ENCODE measurements at places on chromosomes 7 and 10.

GRCh38 chr7:54596747-54597146, 54.6 kb downstream of the VSTM2A start:
- DNase-seq, result no peak

DNA sequence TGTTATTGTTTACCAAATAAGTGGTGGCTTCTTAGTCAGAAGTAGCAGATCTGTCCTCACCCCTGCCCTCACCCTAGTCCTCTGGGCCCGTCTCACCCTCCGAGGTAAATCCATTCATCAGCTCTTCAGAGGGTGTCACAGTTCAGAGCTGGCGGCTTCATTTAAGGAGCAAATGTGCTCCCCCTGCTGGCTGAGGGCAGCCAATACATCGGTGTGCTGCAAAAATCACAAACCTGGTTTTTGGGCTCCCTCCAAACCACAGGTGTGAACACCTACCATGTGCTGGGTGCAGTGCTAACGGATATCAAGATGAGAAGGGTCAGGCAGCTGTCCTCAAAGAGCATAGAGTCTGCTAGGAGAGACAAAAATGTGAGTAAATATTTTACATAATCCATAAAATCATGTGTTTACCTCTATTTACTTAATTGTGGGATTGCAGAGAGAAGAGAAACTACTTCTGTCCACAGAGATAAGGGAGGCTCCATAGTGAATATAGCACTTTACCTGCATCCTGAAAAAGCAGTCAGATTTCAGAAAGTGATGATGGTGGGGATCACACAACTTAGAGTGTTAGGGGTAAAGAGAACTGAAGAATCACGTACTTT, 15.5 kb upstream of the CRTAC1 start:
- peak; percentile 35 for DNase-seq

- DNase-seq, result no peak
Observed at GRCh38 chr10:56181607-56182006, 179.5 kb downstream of the ZWINT start.

- DNase-seq, result no peak
Observed at GRCh38 chr7:44338600-44338999, 13.2 kb upstream of the CAMK2B start.

- DNase-seq, result no peak
Observed at GRCh38 chr10:62818426-62819011, 2.4 kb upstream of the EGR2 start.

GRCh38 chr10:47092831-47093230, 181.6 kb downstream of the PTPN20 start:
- DNase-seq, result no peak

GRCh38 chr10:129683519-129683918, 216.5 kb downstream of the MGMT start:
- DNase-seq, result no peak

DNA sequence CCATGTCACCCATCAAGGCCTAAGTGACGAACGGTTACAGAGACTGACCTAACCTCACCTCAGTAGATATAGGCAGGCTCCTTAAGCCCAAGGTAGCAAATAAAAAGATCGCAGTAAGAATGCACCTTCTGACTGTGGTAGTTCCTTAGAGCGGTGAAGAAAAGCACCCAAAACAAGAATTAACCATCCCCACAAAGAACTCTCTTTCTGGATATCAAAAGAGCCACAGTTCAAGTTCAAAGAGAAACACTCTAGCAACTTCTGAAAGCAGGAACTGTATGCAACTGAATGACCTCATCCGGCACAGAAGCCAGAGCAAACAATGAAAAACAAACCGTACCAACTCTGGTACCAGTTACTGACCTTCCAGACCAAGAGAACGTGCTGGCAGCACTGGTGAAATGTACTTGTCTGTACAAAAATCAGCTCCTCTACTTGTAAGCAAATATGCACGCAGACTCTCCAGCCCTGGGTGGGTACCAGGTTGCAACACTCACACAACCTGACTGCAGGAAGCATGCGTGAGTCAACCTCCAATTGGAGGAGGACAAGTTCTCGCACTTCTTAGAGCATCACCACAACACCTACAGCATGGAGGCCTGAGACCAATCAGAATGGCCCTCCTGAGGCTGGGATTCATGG, 202.7 kb downstream of the FAM107B start:
- DNase-seq, result no peak

GRCh38 chr7:40356871-40357709, 222.3 kb downstream of the SUGCT start:
- no peak for DNase-seq

DNA sequence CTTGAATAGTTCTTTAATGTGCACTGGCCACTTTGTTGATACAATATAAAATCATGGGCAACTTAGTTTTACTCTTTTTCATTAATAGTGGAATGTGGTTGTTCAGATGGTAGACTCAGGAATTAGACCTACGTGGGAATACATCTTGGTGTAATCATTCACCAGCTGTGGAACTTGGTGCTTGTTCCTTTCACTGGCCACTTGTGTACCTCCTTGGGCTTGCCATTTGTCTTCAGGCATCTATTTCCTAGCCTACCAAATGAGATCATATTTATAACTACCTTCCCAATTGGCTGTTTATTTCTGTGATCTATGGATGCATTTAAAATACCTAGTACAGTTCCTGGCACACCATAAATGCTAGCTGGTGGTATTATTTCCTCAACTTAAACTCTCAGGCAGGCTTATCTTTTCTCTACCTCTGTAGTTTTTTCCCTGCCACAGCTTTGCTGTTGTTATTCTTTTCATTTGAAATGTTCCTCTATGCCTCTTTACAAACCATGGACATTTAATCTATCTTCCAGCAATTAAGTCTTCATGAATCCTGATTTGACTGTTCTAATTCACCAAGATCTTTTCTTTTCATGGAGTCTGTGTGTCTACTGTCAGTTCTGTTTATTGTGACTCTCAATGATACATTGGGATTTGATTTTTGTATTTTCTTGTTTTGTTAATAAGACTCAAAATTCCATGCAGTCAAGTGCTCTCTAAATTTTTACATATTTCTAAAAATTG, 113.0 kb downstream of the ADAM22 start:
- DNase-seq, result no peak

DNA sequence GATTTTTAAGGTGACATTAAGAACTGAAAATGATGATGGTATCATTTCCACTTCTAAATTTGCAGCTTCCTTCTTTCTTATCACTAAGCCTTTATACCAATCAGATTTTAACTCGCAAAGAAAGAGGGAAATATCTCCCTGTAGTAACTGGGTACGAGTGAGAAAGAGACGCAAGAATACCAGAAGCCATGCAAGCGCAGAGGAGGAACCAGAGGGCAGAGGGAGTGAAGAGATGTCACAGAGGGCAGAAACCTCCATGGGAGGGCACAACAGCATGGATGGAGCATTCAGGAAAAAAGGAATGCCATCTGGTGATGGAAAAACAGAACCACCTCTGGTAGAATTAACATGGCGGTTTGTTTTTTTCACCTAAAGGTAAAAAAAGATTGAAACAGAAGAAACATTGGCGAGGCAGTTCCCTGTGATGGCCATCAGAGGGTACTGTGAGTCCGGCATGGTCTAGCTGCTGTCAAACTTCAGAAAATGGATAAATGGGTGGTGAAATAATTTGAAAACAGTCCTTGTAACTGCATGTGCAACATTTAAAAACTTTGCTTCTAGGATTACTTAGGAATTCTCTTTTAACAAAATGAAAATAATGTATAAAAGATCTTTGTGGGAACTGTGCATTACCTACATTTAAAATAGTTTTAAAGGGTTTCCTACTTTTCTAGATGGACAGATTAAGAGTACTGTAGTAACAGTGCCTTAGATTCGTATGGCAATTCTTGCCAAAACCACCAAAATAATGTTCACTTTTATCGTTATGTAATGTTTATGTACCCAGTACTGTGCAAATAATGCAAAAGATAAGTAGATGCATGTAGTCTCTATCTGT, 91.8 kb downstream of the ARHGAP12 start:
- DNase-seq, result no peak

- DNase-seq, result no peak
Observed at GRCh38 chr7:31958226-31958625, 112.0 kb downstream of the PDE1C start.

GRCh38 chr10:131928248-131929095, 27.7 kb downstream of the PPP2R2D start:
- no peak for DNase-seq

DNA sequence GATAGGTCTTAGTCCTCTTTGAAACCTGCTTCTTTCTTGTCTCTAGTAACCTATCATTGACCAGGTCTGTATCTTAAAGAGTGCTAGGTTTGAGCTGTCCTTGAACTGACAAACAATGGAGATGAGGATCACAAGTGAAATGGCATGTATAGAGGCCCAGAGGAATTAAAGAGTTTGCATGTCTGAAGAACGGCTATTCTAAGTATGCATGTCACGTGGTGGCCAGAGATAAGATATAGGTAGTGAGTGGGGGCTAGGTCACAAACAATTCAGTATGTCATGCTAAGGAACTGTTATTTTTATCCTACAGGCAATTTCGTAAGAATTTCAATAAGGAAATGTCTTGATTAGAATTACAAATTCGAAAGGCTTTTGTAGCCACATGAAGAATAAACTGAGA, 95.3 kb downstream of the SUGCT start:
- DNase-seq, result no peak

DNA sequence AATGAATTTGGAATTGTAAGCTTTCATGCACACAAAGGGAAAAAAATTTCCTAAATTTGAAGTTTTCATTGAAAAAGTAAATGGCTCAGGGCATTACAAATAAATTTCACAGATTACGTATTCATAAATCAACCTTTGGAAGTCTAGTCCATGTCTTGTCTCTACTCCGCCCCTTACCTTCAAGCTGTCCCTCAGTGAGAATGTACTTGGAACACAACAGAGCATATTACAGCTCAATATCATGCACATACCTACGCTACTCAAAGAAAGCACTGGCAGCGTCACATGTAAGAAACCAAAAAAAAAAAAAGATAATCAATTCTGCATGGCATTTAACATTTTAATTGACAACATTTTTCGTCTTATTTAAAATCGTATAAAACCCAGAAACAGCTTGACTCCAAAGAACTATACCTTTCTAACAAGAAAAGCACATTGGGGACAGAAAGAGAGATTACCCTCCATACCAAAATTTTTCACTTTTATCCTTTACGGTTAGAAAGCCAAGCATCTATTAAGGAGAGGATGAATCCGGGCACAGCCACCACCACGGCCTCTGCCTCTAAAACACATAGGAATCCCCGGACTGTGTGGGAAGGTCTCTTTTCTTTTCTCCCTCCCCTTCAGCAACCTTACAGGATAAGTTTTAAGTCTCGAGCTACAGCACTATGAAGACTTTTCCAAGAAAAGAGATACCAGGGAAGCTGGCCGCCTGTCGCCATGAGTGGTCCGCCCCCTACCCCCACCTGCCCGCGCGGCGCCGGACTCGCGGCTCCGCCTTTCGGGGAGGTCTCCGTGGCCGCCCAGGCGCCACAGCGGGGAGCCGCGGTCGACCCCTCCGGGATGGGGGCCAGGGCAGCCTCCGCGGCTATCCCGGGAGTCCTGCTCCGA, 1.1 kb downstream of the JMJD1C start:
- no peak for DNase-seq

DNA sequence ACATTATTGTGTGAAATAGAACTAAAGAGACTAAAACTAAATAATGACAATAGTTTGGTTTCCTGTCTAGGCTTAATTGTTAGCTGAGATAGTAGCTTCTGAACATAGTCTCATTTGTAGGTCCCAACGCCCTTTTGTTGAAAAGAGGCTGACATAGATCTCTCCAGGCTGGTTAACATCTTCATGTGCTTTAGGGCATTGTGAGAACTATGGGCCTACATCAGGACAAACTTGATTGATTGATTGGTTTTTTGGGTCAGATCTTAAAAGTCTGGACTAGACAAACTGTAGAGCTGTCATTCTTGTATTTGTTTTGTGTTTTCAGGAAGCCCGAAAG, 869 bp downstream of the CHCHD1 start:
- DNase-seq, result no peak

DNA sequence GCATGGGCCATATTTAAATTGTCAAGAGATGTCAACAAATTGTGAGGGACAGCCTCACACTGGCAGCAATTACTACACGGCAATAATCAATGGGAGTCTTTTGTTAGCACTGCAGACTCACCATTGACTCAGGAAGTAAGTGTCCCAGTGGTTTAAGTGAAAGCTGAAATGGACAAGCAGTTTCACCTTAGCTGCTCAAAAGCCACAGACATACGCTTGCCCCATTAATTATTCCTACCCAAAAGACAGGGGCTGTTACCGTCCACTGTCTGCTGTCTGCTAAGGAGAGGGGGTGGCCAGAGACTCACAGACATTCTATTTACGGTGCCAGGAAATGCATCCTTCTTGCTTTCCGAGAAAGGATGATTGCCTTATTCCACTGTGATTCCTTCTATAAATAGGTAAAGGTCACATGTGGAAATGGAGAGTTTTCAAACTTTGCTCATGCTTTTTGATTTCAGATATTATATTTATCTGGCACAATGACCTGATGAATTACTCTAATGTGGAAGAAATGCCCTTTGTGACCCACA, 309.7 kb upstream of the NFE2L3 start:
- no peak for DNase-seq

- DNase-seq, result no peak
Observed at GRCh38 chr7:23476286-23477156, 6.2 kb upstream of the IGF2BP3 start.

DNA sequence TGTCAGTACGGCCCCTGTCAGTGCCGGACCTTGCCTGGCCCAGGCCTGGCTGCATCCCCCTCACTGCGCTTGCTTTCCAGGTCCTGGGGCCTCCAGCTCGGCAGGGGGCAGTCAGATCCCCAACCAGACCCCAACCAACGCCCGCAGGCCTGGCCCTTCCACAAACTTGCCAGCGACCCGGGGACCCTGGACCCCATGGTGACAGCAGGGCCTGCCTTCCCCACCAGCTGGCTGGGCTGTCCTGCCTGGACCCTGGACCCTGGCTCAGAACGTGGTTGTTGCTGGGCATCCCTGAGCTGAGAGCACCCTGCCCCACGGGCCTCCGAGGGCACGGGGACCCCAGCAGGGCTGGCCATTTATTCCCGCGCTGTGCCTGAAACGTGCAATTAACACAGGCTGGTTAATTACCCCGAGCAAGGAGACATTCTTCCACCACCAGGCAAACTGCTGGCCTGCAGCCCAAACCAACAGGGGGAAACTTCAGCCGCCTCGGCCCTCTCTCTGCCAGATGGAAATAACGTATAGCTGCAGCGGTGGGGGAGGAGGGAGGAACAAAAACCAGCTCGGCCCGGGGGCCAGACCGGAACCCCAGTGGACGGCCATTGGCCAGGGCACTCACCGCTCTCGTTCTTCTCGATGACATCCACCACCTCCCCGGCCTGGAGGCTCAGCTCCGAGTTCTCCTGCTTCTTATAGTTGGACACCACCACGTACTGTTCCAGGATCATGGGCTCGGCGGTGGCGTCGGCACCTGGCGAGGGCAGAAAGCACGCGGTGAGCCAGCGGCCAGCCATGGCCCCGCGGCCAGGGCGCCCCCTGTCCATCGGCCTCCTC, 167.1 kb downstream of the NEURL1 start:
- no peak for DNase-seq
